Smooth muscle cell of trachea (primary cell): ENCODE measurements at places on chromosomes 5 and 9. TPM values are rescaled to one million over a fixed set of nuclear protein-coding genes. Genes with fewer than 3 reads are reported as not detected.

Gene NMUR2
- total RNA-seq, result not detected in 2 replicates

Gene MED27
- 18.6 and 19.4 TPM in 2 replicates for total RNA-seq

Gene CCDC192
- total RNA-seq, result not detected in 2 replicates

Gene SLC1A3
- total RNA-seq, result 8.3 and 11.6 TPM in 2 replicates

Gene PCDHA7
- 0.29 and 0.66 TPM in 2 replicates for total RNA-seq

Gene CSNK1A1
- total RNA-seq, result 533 and 542 TPM in 2 replicates

Gene SLC45A2
- under 0.01 TPM in 1 of 2 replicates, not detected in the other for total RNA-seq

Gene MAPKAP1
- 98.9 and 113 TPM in 2 replicates for total RNA-seq

Gene TEX48
- not detected in 2 replicates for total RNA-seq

Gene SVEP1
- total RNA-seq, result 30.8 and 150 TPM in 2 replicates

Gene BOD1
- 74.0 and 83.9 TPM in 2 replicates for total RNA-seq

Gene ALAD
- total RNA-seq, result 36.4 and 53.1 TPM in 2 replicates

Gene SLCO6A1
- total RNA-seq, result not detected in 2 replicates

Gene CTSV
- total RNA-seq, result 0.33 and 1.5 TPM in 2 replicates

Gene C9
- total RNA-seq, result under 0.01 TPM in 1 of 2 replicates, not detected in the other

Gene PCDHGA6
- 4.8 and 6.3 TPM in 2 replicates for total RNA-seq

Gene ADAMTS13
- total RNA-seq, result 2.2 and 6.0 TPM in 2 replicates

Gene KCNIP1
- total RNA-seq, result not detected in 2 replicates

Gene CFAP90
- total RNA-seq, result 0.17 TPM in 1 of 2 replicates, not detected in the other

Gene TXNDC8
- total RNA-seq, result 1.9 TPM in 1 of 2 replicates, not detected in the other

Gene ANKH
- 19.2 and 20.3 TPM in 2 replicates for total RNA-seq

Gene MSH3
- 14.2 and 18.3 TPM in 2 replicates for total RNA-seq

Gene TSSK1B
- 0.15 and 0.50 TPM in 2 replicates for total RNA-seq

Gene SLC4A9
- total RNA-seq, result not detected in 2 replicates

Gene STPG3
- total RNA-seq, result 0.66 TPM in 1 of 2 replicates, not detected in the other

Gene PHYHD1
- total RNA-seq, result 16.1 and 18.7 TPM in 2 replicates

Gene SPRY4
- total RNA-seq, result 2.5 and 3.5 TPM in 2 replicates

Gene THBS4
- total RNA-seq, result 0.87 and 11.9 TPM in 2 replicates

Gene OTP
- total RNA-seq, result not detected in 2 replicates

Gene ISOC1
- total RNA-seq, result 21.5 TPM in 2 replicates

Gene BHMT2
- 6.4 and 11.1 TPM in 2 replicates for total RNA-seq

Gene LHX3
- total RNA-seq, result under 0.01 TPM in 1 of 2 replicates, not detected in the other

Gene ELAVL2
- total RNA-seq, result 0.15 and 0.17 TPM in 2 replicates

Gene PCDHGB4
- 21.5 and 38.4 TPM in 2 replicates for total RNA-seq

Gene SOX30
- under 0.01 TPM in 1 of 2 replicates, not detected in the other for total RNA-seq

Gene SPATA31D4
- total RNA-seq, result not detected in 2 replicates

Gene SLC9A3
- total RNA-seq, result 0.87 and 1.3 TPM in 2 replicates

Gene DND1
- total RNA-seq, result 0.17 and 0.29 TPM in 2 replicates

Gene SLC46A2
- total RNA-seq, result not detected in 2 replicates

Gene INSL4
- total RNA-seq, result not detected in 2 replicates

Gene NR2F1-AS1
- 22.1 and 31.4 TPM in 2 replicates for total RNA-seq

Gene HMCN2
- total RNA-seq, result under 0.01 and 0.17 TPM in 2 replicates

Gene PCDHA3
- 0.15 and 0.17 TPM in 2 replicates for total RNA-seq

Gene PCDHB15
- under 0.01 and 0.66 TPM in 2 replicates for total RNA-seq

Gene KCNT1
- not detected in 2 replicates for total RNA-seq

Gene FGF1
- 2.6 and 5.1 TPM in 2 replicates for total RNA-seq

Gene CD274
- total RNA-seq, result 3.2 and 3.3 TPM in 2 replicates

Gene KCNMB1
- total RNA-seq, result not detected in 2 replicates

Gene SUSD3
- 0.73 and 1.3 TPM in 2 replicates for total RNA-seq

Gene AGXT2
- 0.17 TPM in 1 of 2 replicates, not detected in the other for total RNA-seq

Gene ANKRD34B
- total RNA-seq, result not detected in 2 replicates

Gene ZCCHC9
- total RNA-seq, result 41.2 and 48.1 TPM in 2 replicates

Gene DIPK1B
- total RNA-seq, result 0.58 and 2.2 TPM in 2 replicates
